Activated CD8-positive, alpha-beta T cell treated with anti-CD3 and anti-CD28 coated beads, Interleukin-2, amount 10 ng/mL, durations not matched to agents 7 days and 5 days (primary cell): ENCODE measurements at places on chromosomes 2 and 18. TPM values are rescaled to one million over a fixed set of nuclear protein-coding genes. Genes with fewer than 3 reads are reported as not detected.

The DNAJC10 gene
- 41.4 TPM for total RNA-seq

The ANKRD62 gene
- not detected for total RNA-seq

The DSG1 gene
- total RNA-seq: not detected

The IL36B gene
- not detected for total RNA-seq

The IL1RN gene
- not detected for total RNA-seq

The SERPINB12 gene
- not detected for total RNA-seq

The CAPN14 gene
- not detected for total RNA-seq
